ENCODE measurements at places on chromosomes 5 and 9. TPM values are rescaled to one million over a fixed set of nuclear protein-coding genes. Genes with fewer than 3 reads are reported as not detected.

DNA sequence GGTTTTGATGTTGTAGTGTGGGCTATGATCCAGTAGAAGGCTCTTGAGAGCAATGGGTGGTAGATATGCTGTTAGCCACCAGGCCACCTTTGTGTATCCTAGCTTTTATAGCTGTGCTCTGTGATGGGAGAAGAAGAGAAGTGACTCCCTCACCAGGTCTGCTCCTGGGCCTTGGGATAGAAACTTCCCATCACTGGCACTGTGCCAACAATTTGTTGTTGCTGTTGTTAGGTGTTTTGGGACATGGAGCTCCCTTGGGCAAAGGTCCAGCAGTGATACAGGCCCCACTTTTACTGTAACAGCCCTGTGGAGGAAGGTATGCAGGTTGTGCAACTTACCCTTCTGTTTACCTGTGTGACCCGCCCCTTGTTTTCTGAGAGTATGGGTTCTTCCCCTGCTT is 570.9 kb upstream of the GRIN3A start:
- ATAC-seq: no peak

GRCh38 chr5:278646-279045 is 7.2 kb downstream of the PDCD6 start:
- ATAC-seq: no peak

DNA sequence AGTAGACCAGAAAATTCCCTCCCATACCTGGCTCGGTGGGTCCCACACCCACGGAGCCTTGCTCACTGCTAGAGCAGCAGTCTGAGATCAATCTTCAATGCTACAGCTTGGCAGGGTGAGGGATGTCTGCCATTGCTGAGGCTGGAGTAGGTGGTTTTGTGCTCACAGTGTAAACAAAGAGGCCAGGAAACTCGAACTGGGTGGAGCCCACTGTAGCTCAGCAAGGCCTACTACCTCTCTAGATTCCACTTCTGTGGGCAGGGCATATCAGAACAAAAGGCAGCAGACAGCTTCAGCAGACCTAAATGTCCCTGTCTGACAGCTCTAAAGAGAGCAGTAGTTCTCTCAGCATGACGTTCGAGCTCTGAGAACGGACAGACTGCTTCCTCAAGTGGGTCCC is 5.6 kb upstream of the GZMA start:
- no peak for ATAC-seq

FBP2 gene
- total RNA-seq: not detected
